ENCODE measurements at places on chromosomes 11 and 22. TPM values are rescaled to one million over a fixed set of nuclear protein-coding genes. Genes with fewer than 3 reads are reported as not detected.

The BATF2 gene
- total RNA-seq: 1.8 TPM

The IGSF9B gene
- not detected for total RNA-seq

The CCT8L2 gene
- total RNA-seq: not detected

The NPAS4 gene
- not detected for total RNA-seq

The PATE2 gene
- total RNA-seq: not detected

All from epithelial cell of alveolus of lung (primary cell).